ENCODE measurements at places on chromosomes 7 and 10.

DNA sequence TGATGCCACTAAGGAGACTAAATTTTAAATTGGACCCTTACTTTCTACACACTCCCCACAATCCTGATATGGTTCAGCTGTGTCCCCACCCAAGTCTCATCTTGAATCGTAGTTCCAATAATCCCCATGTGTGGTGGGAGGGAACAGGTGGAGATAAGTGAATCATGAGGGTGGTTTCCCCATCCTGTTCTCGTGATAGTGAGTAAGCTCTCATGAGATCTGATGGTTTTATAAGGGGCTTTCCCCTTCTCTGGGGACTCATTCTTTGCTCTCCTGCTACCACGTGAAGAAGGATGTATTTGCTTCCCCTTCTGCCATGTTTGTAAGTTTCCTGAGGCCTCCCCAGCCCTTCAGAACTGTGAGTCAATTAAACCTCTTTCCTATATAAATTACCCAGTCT is 18.4 kb upstream of the BET1 start:
- no peak for DNase-seq

DNA sequence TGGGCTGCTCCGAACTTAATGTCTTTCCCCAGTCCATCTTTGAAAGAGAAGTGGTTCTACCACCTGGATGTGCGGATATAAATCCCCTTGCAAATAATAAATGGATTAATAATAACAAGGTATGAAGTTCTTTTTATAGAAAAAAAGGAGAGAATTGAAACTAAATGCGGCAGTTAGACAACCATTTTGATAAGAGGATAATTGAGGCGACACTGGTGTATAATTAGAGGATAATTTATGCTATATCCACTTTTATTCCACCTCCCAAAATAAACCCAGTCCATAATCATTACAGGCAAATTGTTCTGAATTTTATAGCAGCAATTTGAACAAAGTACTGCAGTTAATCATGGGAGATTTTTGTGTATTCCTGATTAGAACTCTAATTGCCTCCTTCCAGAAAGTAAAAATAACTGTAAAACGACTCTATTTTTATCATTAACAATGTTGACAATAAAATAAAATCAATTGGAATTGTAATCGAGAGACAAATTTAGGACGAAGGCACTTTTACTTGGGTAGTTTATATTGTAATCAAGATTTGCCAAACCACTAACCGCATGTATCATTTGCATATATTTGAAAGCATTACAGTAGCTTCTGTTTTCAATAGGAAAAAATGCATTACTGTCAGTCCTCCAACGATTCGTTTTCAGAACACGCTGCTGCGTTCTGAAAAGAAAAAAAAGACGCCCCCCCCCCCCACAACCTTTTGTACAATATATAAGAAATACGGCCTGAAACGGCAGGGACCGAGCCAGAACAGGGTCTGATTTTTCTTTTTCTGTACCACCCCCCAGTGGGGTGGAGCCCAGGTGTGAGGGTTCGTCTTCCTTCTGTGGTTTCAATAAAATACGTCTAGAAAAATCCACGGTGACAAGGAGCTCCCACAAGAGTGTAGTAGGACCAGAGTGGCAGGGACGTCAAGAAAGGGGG is 838 bp upstream of the DLX6 start:
- no peak for DNase-seq

- no peak for DNase-seq
These were observed 22.7 kb upstream of the TRUB1 start for GRCh38 chr10:114915294-114915693.

GRCh38 chr7:107768263-107768662 is 24.3 kb downstream of the CBLL1 start:
- no peak for DNase-seq

DNA sequence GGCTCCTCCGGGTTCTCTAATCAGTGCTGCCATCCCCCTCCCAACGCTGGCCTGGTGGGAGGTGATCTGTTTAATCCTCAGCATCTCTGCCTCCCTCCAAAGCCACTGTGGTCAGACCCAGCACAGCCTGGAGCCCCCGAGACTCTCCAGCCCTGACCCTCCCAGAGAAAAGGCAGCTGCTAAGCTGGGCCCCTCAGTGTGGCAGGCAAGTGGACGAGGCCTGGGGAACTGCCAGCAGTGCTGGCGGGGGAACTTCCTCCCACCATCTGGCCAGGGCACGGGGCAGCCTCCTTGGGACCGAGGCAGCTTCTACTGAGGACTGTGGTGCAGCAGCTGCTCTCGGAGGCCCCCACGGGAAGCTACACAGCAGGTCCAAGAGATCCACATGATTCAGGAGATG is 51.1 kb downstream of the DPYSL4 start:
- DNase-seq: no peak

DNA sequence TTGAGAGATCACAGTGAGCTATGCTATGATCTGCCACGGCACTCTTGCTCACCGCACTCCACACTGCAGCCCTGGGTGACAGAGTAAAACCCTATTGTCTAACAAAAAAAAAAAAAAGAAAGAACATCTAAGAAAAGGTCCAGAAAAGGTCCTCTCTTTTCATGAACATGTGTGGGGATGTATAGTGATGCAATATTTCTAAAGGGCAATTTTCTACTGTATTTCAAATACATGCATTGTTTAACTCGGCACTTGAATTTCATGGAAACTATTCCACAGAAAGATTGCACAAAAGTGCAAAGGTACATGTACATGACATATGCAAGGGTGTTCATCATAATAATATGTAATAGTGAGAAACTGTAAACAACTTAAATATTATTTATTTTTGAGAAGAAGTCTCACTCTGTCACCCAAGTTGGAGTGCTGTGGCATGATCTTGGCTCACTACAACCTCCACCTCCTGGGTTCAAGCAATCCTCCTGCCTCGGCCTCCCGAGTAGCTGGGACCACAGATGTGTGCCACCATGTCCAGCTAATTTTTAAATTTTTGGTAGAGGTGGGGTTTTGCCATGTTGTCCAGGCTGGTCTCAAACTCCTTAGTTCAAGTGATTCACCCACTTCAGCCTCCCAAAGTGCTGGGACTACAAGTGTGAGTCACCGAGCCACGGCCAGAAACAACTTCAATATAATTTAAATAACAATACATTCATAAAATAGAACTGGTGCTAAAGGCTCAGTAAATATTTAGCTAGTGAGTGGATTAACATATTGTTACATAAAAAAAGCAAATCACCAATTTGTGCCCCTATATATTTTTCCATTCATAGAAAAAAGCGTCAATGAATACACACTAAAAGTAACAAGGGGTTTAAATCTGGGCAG is 1.3 kb upstream of the PPRC1 start:
- DNase-seq: peak; percentile 34

GRCh38 chr7:93958651-93959050 is 37.1 kb downstream of the GNG11 start:
- no peak for DNase-seq

All from AG10803 (cell line).